ENCODE measurements at places on chromosomes 7 and 10.

DNA sequence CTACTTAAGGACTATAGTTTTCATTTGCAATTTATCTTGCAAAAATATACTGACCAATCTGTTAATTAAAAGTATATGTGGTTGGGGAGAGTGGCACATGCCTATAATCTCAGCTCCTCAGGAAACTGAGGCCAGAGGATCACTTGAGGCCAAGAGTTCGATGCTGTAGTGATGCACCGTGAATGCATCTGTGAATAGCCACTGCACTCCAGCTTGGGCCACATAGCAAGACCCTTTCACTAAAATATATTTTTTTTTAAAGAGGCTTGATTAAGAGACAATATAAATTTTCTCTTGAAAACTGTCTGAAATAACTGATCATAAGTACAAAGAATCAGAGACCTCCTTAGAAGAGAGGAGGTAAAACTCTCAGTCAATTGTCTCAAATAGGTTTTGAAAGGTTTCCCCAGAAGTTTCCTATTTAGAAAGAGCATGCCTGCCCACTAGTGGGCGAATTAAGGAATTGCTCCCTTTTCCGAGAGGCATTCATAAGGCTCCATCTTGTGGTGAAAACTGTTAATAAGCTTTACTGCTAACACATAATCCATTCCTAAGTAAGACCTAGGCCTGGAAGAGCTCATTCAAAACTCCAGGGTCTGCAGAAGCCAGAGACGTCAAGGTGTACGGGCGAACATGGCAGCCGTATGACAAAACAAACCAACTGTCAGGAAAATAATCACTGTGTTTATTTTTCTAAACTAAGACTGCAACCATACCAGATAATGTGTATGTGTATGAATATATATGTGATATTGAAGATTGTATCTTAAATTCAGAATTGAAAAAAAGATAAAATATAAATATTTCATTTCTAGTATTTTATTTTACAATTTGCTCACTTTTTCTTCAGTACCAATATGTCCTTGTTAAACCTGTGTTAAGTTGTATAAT, 6.8 kb upstream of the TAS2R40 start:
- peak; percentile 78 for DNase-seq

GRCh38 chr7:107597582-107597916, 17.5 kb downstream of the BCAP29 start:
- no peak for DNase-seq

DNA sequence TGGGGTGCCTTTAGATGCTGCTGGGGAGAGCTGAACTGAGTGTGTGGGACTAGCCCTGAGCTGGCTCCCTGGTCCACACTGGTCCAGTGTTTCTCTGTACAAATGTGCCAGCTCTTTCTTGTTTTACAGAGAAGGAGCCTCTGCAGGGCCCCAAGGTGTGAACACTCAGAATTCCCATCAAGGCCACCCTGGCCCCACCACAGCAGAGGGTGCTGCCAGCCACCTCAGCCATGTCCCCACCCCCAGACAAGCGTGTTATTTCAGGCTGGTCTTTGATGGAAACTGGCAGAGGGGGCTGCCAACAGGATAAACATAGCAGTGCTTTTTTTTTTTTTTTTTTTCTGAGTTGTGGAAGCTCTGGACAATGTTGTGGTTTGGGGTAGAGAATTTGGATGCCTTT, 68.5 kb upstream of the LRRC18 start:
- no peak for DNase-seq

DNA sequence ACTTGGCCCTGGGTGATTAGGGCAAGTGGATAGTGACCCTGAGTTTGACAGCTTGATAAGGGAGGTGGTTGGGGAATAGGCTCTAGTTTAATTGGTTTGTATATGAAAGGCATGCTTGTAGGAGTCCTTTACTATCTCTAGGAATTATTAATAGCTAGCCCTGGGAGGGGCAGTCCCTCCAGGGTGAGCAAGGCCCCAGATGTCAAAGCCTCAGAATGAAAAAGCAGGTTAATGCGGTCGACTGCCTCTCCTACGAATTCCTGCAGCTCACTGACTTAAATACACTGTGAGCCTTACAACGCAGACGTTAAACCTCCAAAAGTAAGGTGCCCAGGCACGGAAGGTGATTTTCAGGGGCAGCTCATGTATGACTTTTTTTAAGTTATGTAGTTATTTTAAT, 5.2 kb upstream of the BTBD16 start:
- no peak for DNase-seq

GRCh38 chr10:88765816-88766215, 6.0 kb downstream of the LIPN start:
- no peak for DNase-seq

DNA sequence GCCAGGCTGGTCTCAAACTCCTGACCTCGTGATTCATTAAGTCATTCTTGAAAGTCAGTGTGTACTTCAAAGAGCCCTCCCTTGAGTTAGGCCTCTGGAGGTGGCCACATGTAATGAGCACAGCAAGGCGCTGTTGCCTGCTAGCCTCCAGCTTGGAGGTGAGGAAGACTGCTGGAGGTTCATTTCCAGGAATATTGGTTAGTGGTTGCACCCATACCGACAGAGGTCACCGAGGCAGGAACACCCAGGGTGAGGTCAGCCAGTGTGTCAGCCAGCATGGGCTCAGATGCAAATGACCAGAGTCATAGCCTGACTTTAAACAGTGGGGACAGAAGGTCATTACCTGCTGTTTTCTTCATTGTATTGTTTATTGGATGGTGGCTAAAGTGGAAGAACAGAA, 85.0 kb downstream of the PLPP4 start:
- DNase-seq: no peak

- DNase-seq: no peak
Measured at GRCh38 chr7:68678196-68678595, 920.1 kb upstream of the AUTS2 start.

DNA sequence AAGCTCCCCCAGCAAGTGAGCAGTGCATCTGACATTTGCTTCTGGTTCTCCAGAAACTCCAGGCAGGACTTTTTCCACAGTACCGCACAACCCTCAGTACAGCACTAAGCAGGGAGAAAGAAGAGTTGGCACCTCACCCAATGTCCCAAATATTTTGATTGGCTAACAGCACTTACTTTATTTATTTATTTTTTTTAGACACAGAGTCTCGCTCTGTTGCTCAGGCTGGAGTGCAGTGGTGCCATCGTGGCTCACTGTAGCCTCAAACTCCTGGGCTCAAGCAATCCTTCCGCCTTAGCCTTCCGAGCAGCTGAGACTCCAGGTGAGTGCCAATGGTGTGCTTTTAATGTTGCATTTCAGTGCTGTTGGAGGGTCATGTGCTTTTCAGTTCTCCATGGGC, 200.3 kb upstream of the ZMIZ1 start:
- DNase-seq: no peak

- no peak for DNase-seq
Measured at GRCh38 chr10:113084031-113084430, 134.0 kb downstream of the TCF7L2 start.

- peak; percentile 33 for DNase-seq
Measured at GRCh38 chr7:159023746-159024145, 120.9 kb downstream of the VIPR2 start.

DNA sequence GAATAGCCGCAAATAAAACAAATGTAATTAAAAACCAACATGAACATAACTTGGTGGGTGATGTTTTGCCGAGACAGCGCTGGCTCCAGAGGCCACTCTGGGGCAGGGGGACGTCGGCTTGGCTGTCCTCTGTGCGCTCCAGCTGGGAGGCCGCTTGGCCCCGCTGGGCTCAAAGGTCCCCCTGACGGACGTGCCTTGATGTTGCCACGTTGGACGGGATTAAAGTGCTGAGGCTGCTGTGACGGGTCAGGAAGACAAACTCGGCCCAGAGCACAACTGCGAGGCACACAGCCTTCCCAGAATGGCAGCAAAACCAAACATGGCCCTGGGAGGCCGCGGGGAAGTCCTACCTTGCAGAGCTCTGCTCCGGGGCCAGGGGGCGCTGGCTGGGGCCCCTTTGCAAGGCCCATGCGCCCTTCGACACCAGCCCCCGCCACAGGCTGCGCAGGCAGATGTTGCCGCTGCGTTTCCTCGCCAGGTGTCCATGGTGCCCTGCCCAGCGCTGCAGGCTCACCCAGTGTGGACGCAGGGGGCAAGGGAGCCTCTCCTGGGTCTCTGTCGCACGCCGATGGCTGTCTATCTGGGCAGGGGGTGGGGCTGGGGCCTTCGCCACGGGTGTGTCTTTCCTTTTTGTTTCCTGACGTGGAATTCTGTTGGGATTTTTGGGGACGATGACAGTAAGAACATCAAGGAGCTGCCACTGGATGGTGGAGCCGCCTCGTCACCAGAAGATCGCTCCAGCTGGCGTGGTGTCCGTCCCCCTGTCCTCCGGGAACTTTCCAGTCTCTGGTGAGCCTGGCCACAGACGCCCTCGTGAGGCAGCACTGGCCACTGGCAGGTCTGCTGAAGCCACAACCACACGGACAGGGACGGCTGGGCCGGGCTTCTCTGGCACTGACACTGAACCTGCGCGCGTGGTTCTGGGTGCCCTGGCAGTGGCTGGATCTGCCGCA, 99.6 kb upstream of the DIP2C start:
- peak; percentile 62 for DNase-seq

Data from activated effector memory CD4-positive, alpha-beta T cell treated with anti-CD3 and anti-CD28 coated beads, Interleukin-2, amount 50 U/mL, for 16 hours (primary cell).